ENCODE measurements at places on chromosomes 5 and 9.

DNA sequence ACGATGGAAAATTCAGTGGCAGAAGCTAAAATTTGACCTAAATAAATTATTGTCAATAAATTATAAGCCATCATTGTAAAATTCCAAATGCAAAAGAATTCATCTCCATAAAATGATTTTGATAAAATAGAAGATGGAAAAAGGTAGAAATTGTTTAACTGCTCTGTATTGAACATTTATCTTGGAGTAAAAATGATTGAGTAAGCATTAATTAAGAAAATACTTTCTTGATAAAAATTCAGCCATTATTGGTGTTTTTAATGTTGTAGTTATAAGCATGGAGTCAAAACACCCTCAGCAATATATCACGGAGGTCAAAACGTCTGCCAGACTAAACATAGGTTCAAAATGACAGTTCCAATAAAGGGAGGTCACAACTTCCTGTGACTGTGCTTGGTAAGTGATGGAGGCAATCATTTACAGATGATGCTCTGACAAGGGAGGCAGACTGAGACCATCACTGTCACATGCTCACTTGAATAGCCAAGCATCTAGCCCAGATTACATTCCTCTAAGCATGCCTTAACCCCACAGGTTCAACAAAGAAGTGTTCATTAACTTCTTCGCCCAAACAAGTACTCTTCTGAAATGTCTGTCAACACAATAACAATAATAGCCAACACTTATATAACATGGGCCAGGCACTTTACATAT, 69.5 kb downstream of the SH3TC2 start:
- no peak for DNase-seq

GRCh38 chr5:88941581-88941980, 58.6 kb upstream of the MEF2C start:
- no peak for DNase-seq

- no peak for DNase-seq
These were observed 343.3 kb upstream of the TNC start for GRCh38 chr9:115461280-115461679.

- DNase-seq, result no peak
These were observed 234.2 kb upstream of the ADAMTS16 start for GRCh38 chr5:4905674-4906520.

GRCh38 chr5:40376566-40376965, 303.1 kb upstream of the PTGER4 start:
- DNase-seq, result no peak

DNA sequence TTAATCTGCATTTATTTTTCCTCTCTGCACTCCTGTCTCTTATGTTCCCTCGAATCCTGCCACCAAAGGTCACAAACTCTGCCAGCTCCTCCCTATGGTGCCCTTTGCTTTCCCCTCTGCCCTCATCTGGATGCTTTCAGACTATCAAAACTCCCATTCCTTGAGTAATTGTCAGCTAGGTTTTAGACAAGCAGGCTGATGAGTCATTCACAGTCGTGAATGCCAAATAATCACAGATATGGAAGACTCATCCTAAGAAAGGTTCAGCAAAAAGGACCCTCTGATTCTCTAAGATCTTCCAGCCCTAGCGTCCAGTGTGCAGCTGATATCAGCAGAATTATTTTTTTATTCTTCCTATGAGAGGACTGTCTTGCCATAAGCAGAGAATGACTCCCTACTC, 104.5 kb upstream of the NUDT12 start:
- DNase-seq, result no peak

- no peak for DNase-seq
These were observed 98.9 kb upstream of the CPEB4 start for GRCh38 chr5:173789031-173789920.

DNA sequence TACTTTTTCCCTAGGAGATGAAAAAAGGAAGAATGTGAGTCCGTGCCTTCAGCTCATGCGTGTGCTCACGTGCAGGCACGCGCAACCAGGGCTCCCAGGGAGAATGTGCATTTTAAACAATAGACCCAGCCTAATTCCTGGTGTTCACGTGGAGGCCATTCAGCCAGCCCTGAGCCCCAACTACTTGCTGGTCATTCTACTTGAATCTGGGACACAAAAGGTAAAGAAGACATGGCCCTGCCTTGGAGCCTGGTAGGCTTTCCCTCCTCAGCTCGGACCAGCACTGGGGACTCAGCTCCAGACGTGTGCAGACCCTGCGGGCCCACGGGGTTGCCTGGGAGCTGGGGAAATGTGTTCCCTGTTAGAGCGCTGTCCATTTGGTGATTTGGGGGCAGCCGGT, 125.5 kb downstream of the MVB12B start:
- no peak for DNase-seq

DNA sequence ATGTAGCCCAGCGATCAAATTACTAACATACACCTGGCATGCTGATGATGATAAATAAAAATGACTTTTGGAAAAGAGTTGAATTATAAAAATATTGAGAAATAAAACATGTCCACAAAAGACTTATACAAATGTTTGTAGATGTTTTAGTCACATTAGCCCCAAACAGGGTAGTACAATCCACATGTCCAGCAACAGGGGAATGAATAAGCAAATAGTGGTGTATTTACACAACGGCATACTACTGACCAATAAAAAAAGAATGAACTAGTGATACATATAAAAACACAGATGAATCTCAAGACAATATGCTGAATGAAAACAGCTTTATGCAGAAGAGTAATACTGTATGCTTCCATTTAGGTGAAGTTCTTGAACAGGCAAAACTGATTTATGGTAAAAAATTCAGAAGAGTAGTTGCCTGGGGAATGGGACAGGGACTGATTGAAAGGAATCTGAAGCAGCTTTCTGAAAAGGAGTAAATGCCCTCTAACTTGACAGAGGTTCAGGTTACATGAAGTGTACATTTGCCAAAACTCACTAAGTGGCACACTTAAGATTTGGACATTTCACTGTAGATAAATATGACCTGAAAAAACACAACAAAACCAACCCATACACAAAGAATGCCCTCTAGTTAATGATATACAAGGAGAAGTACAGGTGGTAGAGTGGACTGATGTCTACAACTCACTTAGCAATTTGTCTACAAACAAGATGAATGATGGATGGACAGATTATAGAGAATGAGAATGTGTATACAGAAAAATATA, 35.4 kb downstream of the ACTL7A start:
- DNase-seq, result no peak

DNA sequence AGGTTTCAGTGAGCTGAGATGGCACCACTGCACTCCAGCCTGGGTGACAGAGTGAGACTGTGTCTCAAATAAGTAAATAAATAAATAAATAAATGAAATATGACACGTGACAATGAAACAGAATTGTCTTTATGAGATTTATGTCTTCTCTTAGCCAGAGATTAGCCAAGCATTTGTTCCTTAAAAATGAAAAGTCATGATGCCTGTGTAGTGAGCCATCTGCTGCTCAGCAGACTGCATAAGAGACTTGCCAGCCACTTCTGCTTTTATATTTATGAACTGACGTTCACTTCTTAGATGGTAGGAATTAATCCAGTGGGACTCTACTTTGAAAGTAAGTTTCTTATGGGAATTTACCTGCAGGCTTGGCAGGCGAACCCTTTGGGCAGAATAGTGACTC, 227.4 kb downstream of the NR3C1 start:
- no peak for DNase-seq

DNA sequence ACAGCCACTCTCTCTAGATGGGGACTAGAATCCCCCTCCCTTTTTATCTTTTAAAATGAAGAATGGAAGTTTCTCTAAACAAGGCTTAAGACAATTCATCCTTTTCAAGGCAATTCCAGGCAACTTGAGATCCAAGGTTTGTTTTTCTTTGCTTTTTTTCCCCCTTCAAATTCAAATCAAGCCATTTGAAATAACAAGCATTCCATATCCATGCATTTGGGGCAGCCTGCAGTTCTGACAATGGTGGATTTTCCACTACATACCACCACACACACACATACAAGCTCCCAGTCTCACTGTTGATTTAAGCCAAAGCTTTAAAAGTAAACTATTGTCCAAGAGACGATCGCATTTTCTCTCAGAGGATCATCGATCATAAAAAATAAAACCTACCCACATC, 424 bp downstream of the INSYN2B start:
- no peak for DNase-seq

- DNase-seq, result no peak
These were observed 31.1 kb upstream of the ANGPTL2 start for GRCh38 chr9:127153501-127153900.

DNA sequence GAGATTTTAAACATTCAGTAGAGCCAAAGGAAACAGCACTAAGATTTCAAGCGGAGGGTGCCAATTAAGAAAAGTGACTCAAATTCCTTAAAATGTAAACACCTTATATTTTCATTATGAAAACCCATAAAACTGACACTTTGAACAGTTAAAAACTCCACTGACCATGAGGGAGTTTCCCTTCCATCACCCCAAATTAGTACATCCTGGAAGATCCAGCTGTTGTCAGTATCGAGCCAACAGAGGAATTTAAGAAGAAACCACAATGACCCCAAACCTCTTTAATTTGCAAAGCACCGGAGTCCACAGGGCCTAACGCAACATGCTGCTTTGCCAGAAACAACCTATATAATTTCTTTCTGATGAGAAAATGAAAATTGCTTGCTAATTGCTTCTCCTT, 41.3 kb downstream of the ROR2 start:
- DNase-seq, result no peak

- no peak for DNase-seq
These were observed 36.2 kb upstream of the GABRP start for GRCh38 chr5:170747357-170747756.

GRCh38 chr9:14488421-14489190, 174.7 kb upstream of the NFIB start:
- no peak for DNase-seq

DNA sequence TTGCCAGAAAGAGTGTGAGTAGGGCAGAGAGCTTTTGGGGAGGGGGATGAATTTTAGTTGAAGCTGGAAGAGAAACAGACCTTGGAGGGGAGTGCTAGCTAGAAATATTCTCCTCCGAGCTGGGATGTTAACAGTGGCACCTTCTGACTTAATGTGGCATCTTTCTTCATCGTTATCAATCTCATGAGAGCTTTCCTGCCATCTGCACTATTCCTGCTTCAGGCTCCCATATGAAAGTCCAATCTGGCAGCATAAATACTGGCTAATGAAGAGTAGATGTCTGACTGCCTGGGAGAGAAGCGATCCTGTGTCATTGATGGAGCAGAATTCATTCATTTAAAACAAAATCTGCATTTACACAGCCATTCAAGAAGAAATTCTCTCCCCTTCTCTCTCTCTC, 284.5 kb downstream of the TMEM38B start:
- no peak for DNase-seq

- DNase-seq, result no peak
These were observed 91.8 kb upstream of the TNC start for GRCh38 chr9:115209601-115210306.
